ENCODE measurements at places on chromosomes 13 and 19.

GRCh38 chr19:1279782-1280341 is 4.5 kb downstream of the FAM174C start:
- DNase-seq, result peak; percentile 89

GRCh38 chr13:44287958-44288357 is 85.7 kb upstream of the SERP2 start:
- DNase-seq, result no peak

DNA sequence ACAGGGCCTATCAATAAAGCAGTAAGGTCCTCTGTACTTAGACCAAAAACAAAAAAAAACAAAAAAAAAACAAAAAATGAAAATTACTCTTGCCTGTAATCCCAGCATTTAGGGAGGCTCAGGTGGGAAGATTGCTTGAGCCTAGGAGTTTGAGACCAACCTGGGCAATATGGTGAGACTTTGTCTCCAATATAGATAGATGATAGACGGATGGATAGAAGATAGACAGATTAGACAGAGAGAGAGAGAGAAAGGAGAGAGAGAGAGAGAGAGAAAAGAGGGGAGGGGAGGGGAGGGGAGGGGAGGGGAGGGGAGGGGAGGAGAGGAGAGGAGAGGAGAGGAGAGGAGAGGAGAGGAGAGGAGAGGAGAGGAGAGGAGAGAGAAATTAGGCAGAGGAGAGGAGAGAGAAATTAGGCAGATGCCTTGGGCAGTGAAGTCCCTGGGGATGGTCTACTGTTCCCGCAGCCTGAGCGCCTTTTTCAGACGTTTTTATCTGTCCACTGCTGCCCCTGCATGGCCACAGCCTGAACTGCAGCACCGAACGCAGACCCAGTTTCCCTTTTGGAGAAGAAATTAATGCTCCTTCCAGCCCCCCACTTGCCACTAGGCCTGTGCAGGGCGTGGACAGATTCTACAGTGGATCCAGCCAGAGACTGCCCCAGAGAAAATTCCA is 9.8 kb upstream of the ZNF627 start:
- peak; percentile 86 for DNase-seq

DNA sequence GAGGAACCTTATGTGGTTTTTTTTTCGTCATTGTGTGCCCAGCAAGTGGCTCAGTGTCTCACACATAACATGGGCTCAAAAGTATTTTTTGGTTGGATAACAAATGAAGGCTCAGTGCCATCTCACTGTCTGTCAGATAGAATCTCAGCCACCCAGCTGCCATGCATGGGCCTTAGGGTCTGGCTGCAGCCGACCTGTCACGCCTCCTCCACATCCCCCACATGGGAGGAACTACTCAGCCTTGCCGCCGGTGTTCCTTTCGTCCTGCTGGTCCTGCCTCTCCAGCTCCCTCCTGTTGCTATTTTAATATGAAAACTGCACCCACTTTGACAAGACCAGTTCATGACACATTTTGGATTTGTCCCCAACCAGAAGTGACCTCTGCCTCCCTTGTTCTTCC is 121.2 kb downstream of the SHISA2 start:
- DNase-seq, result no peak

- DNase-seq, result no peak
Measured at GRCh38 chr13:108595436-108596274, 33.8 kb upstream of the MYO16 start.

- peak; percentile 43 for DNase-seq
Measured at GRCh38 chr19:32652894-32653598, 21.9 kb downstream of the ANKRD27 start.

GRCh38 chr13:102405499-102406100 is 3.8 kb upstream of the FGF14 start:
- no peak for DNase-seq

DNA sequence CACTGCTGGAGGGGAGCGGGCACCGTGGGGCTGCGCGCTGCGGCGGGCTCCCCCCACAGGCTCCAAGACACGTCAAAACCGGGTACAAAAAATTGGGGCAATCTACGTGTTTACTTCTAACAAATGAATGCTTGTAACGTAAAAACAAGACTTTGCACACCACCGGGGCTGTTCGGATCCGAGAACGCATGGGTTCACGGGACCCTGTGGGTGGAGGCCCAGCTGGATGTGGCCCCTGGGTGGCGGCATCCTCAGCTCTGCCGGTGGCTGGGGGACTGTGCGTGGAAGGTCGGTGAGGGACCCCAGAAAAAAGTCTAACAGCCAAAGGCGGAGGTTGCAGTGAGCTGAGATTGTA is 10.3 kb upstream of the SLC7A10 start:
- DNase-seq, result no peak

GRCh38 chr13:50080911-50081678 is 65.9 kb downstream of the KCNRG start:
- DNase-seq, result peak; percentile 80

DNA sequence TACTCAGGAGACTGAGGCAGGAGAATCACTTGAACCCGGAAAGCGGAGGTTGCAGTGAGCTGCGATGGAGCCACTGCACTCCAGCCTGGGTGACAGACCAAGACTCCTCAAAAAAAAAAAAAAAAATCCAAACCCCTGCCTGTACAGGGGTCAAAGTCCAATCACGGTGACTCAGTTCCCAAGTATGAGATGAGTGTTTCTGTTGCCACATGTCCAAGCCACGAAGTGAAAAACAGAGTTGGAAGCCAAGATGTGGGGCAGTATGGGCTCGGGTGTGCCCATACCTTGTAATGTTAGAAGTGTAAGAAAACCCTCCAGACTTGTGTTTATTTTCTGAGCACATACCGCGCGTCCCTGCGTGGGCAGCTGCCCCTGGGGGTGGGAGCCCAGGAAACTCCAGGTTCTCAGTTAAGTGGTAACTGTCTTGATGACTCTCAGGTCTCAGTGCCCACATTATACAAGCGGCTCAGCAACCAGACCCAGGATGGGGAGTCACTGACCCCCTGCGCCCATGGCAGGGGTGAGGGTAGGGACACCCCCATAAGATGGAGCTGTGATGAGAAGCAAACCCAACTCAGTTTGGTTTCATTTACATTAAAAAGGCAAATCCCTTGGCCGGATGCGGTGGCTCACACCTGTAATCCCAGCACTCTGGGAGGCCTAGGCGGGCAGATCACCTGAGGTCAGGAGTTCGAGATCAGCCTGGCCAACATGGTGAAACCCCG is 1.2 kb upstream of the GPX4 start:
- DNase-seq, result peak; percentile 85

- no peak for DNase-seq
Measured at GRCh38 chr13:97540696-97541095, 106.7 kb downstream of the RAP2A start.

- DNase-seq, result no peak
Measured at GRCh38 chr13:113040597-113041292, 64.8 kb upstream of the F7 start.

DNA sequence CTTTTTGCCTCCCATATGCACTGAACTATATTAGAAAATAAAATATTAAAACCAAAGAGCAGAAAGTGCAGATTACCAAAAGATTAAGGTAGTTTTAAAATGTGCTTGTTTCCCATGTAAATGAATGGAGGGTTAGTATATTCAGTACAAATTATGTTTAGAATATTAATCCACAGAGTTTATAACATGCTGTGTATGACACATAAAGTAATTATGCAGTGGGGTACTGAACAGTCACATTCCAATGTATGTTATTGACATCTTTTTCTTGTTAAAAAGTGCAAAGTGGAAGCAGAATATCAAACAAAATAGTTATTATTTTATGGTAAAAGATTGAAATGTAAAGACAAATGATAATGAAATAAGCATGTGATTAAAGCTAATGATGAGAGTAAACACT is 79.3 kb downstream of the GPC6 start:
- no peak for DNase-seq

DNA sequence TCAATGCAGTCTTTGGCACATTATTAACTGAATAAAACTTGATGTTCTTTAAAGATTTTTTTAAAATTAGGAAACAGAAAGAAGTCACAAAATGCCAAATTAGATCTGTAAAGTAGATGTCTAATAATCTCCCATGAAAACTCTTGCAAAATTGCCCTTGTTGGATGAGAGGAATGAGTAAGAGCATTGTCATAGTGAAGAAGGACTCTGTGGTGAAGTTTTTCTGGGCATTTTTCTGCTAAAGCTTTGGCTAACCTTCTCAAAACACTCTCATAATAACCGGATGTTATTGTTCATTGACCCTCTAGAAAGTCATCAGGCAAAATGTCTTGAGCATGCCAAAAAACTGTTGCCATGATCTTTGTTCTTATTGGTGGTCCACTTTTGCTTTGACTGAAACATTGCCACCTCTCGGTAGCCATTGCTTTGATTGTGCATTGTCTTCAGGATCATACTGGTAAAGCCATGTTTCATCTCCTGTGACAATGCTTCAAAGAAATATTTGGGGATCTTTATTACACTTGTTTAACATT is 549.3 kb downstream of the LIG4 start:
- no peak for DNase-seq

- DNase-seq, result no peak
Measured at GRCh38 chr13:99320693-99321481, 13.7 kb upstream of the GPR183 start.

DNA sequence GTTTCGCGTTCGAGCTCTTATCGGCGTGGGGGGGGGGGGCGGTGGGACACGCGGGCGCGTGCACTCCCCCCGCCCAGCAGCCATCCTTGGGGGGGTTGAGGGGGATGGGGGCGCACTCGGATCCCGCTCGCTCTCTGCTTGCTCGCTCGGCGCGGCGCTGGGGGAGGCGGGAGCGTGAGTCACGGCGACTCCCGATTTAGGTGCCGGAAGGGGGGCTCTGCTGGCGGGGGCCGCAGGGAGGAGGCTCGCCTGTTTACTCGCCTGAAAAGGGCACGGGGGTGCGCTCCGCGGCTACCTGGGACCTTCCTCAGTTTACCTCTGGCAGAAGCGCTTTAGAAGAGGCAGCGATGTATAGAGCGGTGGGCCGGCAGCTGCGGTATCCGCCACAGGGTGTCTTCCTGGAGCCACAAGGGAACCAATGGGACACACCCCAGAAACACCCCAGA is 1.1 kb upstream of the PDE4A start:
- no peak for DNase-seq

DNA sequence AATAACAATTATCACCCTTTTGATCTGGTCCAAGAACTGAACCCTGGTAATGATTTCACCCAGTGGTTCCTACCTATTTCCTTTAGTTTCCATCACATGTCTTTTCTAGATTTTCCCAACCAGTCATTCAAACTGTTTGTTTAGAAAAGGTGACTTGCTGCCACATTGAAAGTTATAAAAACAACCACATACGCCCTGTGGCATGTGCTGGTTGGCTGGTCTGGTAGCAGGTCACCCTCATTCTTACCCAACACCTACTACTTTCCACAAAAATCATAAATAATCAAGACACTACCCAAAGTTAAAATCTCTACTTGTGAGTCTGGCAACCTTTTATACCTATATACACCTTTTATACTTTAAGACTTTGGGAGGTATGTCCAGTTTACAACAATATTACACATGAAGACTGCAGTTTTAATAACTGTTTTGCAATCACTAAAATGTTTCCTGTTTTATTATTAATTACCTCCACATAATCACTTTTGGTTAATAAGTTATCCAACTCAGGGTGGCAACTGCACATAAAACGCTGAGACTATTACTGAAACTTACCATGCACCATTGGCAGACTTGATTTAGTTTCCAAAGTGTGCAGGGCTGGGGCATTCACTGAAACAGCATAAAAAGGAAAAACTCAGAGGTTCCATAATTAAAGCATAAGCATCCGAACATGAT is 38.9 kb downstream of the DZIP1 start:
- no peak for DNase-seq

DNA sequence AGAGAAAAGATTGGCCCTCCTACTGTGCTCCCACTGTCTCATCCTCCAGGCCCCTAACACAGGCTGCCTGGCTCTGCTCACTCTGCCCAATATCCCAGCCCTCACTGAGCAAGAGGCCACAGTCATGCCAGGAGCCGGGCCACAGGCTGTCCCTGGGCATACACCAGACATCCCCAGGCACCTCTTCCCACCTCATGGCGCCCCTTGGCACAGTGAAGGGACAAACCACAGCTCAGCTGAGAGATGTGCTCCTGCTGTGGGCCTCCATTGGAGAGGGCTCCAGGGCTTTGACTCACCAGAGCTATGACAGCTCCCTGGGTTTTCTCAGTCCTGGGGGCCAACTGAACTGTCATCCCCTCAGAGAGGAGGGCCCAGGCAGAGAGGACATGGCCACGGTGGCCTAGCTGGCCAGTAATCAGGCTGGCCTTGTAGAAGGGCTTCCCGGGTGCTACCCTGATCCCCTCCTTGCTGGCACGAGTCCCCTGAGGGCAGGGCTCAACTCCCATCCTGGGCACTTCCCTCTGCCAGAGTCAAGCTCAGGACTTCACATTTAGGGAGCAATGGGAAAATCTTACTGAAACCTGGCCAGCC is 220.9 kb downstream of the TUBA3C start:
- DNase-seq, result no peak

GRCh38 chr19:38683393-38684077 is 36.1 kb downstream of the ACTN4 start:
- peak; percentile 77 for DNase-seq

DNA sequence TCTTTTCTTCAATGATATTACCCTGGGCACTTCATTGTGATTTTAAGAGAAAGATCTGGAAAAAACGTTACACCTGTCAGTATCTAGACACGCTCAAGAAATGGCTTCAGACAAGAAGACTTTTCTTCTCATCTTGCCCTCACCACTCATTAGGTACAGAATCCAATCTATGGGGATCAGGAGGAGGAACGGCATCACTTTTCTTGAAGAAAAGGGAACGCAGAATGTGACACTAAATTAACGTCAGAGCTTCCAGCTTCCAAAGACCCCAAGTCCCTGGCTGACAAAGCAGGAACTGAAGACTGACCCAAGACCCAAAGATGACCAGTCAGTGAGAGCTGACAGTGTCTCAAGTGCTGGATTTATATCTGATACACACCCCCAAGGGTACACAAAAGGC is 48.2 kb downstream of the BRD4 start:
- DNase-seq, result no peak

GRCh38 chr13:98665638-98665995 is 86.9 kb downstream of the SLC15A1 start:
- no peak for DNase-seq

DNA sequence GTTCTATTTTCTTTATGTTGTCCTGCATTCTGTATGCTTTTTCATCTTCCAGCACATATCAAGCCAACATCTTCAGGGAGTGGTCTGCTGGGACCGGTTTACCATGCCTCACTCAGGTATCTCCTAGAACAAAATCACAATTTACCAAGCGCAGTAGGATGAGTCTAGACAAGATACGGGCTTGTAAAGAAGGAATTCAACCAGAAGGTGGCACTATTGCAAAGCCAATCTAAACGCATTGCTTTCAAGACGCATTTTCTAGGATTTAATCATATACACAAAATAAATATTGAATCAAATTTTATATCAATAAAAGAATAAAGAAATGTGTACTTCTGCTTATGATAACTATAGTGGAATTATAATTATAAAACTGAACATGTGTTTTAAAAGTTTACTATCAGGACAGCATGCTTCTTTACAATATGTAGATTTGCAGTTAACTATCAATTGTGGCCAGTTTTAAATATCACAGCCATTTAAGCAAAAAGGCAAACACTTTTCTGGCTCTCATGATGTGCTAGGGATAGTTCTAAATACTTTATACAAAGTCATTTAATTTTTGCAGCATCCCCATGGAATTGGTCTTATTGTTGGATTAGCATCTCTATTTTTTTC is 16.1 kb upstream of the TPP2 start:
- DNase-seq, result no peak
